Bronchial smooth muscle cell (primary cell): ENCODE measurements at places on chromosomes 7 and 10. TPM values are rescaled to one million over a fixed set of nuclear protein-coding genes. Genes with fewer than 3 reads are reported as not detected.

The TNS3 gene
- 21.1 and 22.8 TPM in 2 replicates for total RNA-seq

The MYH16 gene
- total RNA-seq = not detected in 2 replicates

The GRM3 gene
- not detected in 2 replicates for total RNA-seq

The MRPS17 gene
- 15.5 and 16.9 TPM in 2 replicates for total RNA-seq

The CDHR1 gene
- not detected in 2 replicates for total RNA-seq

The ZNF22 gene
- 5.8 and 8.0 TPM in 2 replicates for total RNA-seq

The ADGRA1 gene
- not detected in 2 replicates for total RNA-seq

The GAD2 gene
- total RNA-seq = not detected in 2 replicates

The CALN1 gene
- not detected in 2 replicates for total RNA-seq

The LRRN3 gene
- 1.4 and 2.1 TPM in 2 replicates for total RNA-seq

The PHKG1 gene
- 0.47 and 1.0 TPM in 2 replicates for total RNA-seq

The GDF10 gene
- total RNA-seq = 7.7 and 152 TPM in 2 replicates

The EN2 gene
- under 0.01 TPM in 1 of 2 replicates, not detected in the other for total RNA-seq

The GDF2 gene
- not detected in 2 replicates for total RNA-seq

The NME8 gene
- not detected in 2 replicates for total RNA-seq

The AKR1B1 gene
- total RNA-seq = 112 and 190 TPM in 2 replicates

The PON1 gene
- not detected in 2 replicates for total RNA-seq

The NEUROG3 gene
- not detected in 2 replicates for total RNA-seq

The C7orf33 gene
- not detected in 2 replicates for total RNA-seq

The C1QL3 gene
- 0.09 TPM in 1 of 2 replicates, not detected in the other for total RNA-seq

The C10orf105 gene
- under 0.01 and 0.09 TPM in 2 replicates for total RNA-seq

The ADAM22 gene
- total RNA-seq = 0.47 and 1.4 TPM in 2 replicates

The NCF1 gene
- under 0.01 TPM in 1 of 2 replicates, not detected in the other for total RNA-seq

The NKX2-3 gene
- not detected in 2 replicates for total RNA-seq

The COL28A1 gene
- total RNA-seq = 0.09 and 0.16 TPM in 2 replicates

The BMPR1A gene
- 41.3 and 47.3 TPM in 2 replicates for total RNA-seq

The SHLD2 gene
- total RNA-seq = 10.0 and 15.9 TPM in 2 replicates

The CCT6A gene
- 178 and 183 TPM in 2 replicates for total RNA-seq

The ADAM8 gene
- total RNA-seq = 1.7 and 2.4 TPM in 2 replicates

The WDR91 gene
- total RNA-seq = 4.9 and 6.4 TPM in 2 replicates

The CPN1 gene
- not detected in 2 replicates for total RNA-seq

The SAMD9L gene
- 11.0 and 16.2 TPM in 2 replicates for total RNA-seq

The ZNHIT1 gene
- total RNA-seq = 45.3 and 91.6 TPM in 2 replicates
